Stimulated activated CD4-positive, alpha-beta T cell treated with anti-CD3 and anti-CD28 coated beads, Interleukin-12 subunit alpha, Interleukin-12 subunit beta, amount 100 ng/mL, for 48 hours (primary cell): ENCODE measurements at places on chromosomes 16 and 17.
A peak's percentile ranks its signal among the peaks of the same experiment; 100 is the strongest.

- DNase-seq = no peak
Observed at GRCh38 chr17:79463421-79464317, 147.2 kb downstream of the RBFOX3 start.

- no peak for DNase-seq
Observed at GRCh38 chr17:80944326-80944725, 47.3 kb upstream of the CHMP6 start.

DNA sequence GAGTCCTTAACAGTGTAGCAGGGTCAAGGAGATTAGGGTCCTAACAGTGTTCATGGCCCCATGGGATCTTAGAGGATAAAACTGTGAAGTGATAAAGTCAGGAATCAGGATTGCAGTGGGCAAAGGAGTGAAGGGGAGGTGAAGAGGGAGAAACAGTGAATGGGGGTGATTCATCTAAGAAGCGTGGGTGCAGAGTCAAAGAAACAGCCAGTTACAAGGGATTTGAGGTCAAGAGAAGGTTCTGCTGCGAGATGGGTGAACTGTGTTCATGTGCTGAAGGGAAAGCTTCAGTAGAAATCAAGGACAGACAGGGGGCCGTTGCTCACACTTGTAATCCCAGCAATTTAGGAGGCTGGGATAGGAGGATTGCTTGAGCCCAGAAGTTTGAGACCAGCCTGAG is 5.9 kb downstream of the GTF3C1 start:
- DNase-seq = no peak

- no peak for DNase-seq
Observed at GRCh38 chr17:1232331-1232730, 37.9 kb upstream of the BHLHA9 start.

DNA sequence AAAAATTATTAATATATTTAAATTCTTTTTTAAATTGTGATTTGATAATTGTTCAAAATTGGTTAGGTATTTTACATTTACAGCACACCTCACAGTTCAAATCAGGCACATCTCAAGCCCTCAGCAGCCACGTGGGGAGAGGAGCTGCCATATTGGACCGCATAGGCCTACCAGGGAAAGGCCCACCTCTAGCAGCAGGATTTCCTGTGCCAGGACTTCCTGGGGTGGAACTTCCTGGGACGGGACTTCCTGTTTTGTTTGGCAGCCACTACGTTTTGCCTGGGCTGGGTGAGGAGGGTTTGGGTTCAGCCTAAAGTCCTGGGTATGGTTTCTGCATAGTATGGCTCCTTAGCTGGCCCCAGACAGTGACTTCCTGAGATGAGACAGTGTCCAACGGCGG is 298.5 kb upstream of the FOXF1 start:
- no peak for DNase-seq

- peak; percentile 99 for DNase-seq
Observed at GRCh38 chr17:63842540-63843386, at the start of gene SMARCD2. TSS of gene SMARCD2 (minus strand) at chr17:63842685. CDS start at chr17:63842674, 11 bp downstream.

GRCh38 chr17:10046786-10047785 is 142.0 kb upstream of the RCVRN start:
- DNase-seq = no peak

- DNase-seq = no peak
Observed at GRCh38 chr17:59375857-59376256, 44.4 kb downstream of the YPEL2 start.

GRCh38 chr17:2074919-2075318 is 20.0 kb downstream of the HIC1 start:
- DNase-seq = no peak

- no peak for DNase-seq
Observed at GRCh38 chr17:4509401-4509800, 10.7 kb downstream of the SPNS2 start.

DNA sequence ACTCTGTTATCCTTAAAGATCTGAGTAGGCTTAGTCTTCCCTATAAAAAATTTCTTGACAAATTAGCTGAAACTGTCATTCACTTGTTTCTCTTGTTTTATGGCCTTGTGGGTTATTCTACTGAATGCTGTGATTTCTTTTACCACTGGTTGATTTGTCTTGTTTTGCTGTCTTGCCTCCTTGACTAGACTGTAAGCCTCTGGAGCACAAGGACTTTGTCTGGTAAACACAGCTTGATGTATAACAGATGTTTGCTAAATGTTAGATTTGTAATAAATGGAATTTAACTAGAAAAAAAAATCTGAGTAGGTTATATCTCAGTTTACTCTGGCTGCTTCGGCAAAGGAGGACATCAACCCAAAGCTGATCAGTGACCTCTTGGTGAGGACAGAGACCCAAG is 21.6 kb downstream of the VAC14 start:
- DNase-seq = no peak

- DNase-seq = no peak
Observed at GRCh38 chr16:55203570-55203969, 120.4 kb upstream of the IRX6 start.

DNA sequence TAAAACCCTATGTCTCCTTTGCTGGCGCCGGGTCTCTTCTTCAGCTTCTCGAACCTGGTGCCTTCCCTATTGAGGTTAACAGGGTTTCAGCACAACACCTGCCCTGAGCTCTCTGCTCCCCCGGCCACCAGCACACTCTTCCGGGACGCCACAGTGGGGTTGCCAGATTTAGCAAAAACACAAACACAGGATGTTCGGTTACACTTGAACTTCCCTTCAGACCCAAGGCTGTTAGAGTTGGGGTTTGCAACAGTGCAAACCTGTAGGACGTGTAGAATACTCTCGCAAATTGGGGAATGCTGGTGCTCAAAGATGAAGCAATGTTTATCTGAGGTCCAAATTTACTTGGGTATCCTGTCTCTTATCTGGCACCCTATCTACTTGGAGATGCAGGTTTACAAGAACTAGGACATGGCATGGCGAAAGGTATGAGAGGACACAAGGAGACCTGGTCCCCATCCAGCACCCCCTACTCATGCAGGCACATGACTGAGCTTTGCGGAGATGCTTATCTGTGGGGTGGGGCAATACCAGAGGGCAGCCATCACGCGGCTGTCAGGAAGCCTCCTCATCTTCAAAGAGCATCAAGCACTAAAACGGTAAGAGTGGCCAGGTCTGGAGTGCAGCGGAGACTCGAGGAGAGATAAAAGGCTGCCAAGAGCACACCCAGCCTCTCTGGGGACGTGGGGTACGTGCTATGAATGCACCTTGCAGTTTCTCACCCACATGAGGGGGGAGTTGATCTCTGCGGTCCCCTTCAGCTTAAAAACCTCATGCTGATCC is 52.8 kb downstream of the SDK2 start:
- no peak for DNase-seq

DNA sequence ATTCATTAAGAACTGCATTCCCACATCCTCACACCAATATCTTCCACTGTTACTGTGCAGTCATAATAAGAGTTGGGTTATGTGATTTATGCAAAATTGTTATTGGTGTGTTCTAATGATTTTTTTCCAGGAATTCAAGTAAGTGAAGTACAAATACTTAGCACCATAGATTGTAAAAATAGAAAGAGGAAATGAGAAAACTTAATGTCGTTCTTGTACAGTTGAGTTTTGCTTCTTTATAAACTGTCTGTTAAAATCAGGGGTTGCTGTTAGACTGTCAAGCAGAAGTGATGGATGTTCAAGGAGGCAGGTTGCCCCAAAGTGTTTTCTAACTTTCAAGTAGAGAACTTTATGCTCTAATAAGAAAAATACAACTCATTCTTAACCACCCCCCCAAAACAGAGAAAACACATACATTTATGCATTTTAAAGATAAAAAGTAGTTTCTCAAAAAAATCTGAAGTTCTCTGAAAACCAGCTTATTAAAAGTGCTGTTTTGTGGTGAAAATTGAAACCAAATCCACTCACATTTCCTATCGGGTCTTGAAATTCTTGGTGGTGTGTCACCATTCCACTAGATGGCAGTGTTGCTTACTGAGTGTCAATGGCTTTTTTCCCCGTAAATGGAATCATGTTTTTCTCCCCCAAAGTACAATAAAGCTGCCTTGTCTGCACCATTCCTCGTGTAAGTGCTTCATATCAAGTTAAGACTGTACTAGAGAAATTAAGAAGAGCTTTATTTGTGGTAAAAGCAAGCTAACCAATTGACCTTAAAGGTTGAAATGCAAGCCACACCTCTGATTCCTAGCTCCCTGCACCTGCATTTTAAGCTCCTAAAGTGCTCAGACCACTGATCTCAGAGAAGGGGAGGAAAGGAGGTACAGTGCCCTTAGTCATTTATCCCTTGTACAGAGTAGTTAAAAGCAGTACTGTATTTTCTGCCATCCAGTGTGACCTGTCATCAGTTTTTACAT is 4.7 kb upstream of the IGSF6 start:
- no peak for DNase-seq

DNA sequence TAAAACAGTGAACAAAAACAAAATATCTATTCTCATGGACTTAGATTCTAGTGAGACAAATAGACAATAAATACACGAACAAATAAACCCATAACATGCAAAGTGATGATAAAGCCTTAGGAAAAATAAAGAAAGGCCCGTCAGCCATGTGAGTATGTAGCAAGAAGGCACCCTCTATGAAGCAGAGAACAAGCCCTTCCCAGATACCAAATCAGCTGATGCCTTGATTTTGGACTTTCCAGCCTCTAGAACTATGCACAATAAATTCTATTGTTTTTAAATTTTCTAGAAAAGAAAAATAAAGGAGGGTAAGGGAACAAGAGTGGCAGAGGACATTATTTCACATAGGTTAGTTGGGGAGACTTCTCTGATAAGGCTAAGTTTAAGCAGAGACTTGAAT is 40.7 kb upstream of the SMURF2 start:
- no peak for DNase-seq

DNA sequence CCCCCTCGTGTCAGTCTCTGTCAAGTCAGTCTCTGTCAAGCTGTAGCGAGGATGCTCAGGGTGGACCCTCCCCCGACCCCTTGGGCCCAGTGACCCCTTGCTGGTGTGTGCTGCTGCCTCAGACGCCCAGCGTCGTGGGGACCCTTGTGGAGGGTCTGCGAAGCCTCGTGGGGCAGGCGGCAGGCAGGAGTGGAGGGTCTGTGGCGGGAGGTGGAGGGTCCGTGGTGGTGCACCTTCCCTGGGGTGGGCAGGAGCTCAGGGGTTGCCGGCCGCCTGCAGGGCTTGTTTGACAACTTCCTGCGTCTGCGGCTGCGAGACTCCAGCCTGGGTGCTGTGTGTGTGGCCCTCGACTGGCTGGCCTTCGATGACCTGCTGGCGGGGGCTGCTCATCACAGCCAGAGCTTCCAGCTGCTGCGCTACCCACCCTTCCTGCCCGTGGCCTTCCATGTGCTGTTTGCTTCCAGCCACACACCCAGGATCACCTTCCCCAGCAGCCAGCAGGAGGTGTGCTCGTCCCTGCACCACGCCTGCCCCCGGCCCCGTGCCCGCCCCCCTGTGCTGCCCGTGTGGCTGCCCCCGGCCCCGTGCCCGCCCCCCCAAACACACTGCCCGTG is 5.6 kb downstream of the GNG13 start:
- no peak for DNase-seq

GRCh38 chr17:10135539-10136257 is 62.7 kb downstream of the GAS7 start:
- DNase-seq = no peak

DNA sequence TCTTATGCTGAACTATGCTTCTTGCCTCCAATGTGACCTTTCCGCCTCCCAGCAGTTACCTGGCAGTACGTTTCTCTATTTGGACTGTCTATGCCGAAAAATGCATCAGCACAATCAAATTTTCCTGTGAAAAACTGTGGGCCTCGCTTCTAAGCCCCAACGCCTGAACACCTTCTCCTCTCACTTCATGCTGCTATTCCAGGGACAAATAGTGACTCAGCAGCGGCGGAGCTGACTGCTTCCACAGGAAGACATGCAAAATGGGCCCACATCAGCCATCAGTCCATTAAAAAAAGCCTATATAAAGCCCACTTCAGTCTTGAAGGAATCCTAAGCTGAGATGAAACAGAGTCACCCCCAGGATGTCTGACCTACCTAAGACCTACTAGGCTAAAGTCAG is 10.5 kb upstream of the PIP4K2B start:
- DNase-seq = no peak

DNA sequence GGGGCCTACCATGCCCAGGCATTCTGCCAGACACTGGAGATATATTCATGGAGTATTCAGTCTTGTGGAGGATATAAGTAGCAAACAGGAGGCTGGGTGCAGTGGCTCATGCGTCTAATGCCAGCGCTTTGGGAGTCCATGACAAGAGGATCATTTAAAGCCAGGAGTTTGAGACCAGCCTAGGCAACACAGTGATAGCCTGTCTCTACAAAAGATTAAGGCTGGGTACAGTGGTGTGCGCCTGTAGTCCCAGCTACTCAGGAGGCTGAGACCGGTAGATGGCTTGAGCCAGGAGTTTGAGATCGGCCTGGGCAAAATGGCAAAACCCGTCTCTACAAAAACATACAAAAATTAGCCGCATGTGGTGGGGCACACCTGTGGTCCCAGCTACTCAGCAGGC is 37.7 kb upstream of the CDH3 start:
- DNase-seq = no peak

DNA sequence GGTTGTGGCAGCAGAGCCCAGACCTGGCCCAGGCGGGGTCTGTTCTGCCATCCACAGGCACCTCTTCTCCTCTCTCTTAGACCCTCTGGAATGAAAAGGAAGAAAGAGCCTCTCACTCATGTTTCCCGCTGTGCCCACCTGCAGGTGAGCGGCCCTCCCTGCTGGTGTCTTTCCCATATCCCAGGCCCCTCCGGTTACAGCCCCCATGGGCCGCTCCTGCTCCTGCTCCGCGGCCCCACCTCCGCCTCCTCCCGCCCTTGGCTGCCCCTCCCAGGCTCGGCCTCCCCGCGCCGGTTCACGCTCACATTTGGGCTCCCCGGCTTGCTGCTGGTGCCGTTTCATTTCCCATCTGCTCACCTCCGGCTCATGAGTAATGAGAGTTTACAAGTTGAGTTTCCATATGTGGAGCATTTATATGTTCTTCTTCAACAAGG is 98.7 kb upstream of the SDK2 start:
- DNase-seq = no peak

GRCh38 chr17:80219763-80220053 is 425 bp downstream of the SGSH start:
- no peak for DNase-seq

DNA sequence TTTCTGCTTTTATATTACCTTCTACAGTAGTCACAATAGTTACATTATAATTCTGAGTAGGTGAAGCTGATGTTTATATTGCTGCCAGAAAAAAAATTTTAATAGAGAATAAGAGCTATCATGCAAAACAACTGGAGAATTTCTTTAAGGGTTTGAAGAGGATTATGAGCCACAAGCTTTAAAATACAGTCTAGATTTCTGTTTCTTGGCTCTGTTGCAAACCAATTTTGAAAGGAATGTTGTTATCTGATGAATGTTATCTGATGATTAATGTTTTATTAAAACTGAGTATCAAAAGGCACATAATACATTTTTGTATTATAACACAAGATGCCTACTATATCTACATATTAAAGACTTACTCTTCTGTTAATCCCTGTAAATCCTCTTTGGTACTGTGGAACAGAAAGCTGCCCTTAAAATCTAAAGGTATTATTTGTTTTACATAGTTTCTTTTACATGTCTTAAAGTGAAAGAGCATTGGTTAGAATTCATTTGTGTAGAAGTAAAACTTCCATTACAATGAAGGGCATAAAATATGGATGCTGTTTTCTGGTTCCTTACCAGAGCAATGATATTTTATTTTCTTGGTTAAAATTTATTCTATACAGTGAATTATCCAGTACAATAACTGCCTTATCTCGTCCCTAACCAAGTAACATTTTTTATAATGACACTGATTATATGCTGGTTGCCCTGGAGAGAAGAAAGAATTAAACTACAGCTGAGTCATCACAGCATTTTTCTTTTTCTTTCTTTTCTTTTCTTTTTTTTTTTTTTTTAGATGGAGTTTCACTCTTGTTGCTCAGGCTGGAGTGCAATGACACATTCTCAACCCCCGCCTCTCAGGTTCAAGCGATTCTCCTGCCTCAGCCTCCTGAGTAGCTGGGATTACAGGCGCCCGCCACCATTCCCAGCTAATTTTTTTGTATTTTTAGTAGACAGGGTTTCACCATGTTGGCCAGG is 205.7 kb downstream of the TANC2 start:
- DNase-seq = no peak
